GM04503 (cell line): ENCODE measurements at places on chromosomes 4 and X.

DNA sequence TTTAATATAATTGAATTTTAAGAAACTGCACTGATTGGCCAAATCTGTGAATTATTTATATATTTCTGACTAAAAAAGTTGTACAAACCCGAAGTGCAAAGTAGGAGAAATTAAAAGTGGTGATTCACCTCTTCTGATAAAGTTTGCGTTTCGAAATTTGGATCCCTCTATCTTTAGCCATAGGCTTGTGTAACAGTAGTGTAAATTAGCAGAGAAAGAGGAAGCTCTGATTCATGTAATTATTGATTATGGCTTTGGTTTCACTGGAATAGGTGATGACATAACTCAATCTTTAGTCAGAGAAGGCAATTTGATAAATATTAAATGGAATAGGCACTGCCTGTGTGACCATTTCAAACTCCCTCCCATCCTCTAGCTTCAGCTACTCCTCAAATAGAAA is 717.8 kb upstream of the PCDH7 start:
- no peak for DNase-seq

DNA sequence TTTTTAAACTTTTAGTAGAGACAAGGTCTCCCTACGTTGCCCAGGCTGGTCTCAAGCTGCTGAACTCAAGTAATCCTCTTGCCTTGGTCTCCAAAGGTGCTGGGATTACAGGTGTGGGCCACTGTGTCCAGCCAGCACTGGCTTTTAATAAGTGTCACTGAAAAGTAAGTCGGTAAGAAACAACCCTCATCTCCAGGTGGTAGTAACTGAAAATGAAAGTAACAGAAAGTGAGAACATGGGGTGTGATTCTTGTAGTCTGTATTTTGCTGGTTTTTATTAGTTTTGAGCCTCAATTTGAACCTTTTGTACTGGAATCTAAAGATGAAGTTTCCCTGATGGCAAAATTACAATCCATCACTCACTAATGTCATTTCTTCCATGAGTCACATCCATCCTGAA is 238.1 kb upstream of the AGA start:
- no peak for DNase-seq

- peak; percentile 28 for DNase-seq
These were observed 28.9 kb downstream of the CYTL1 start for GRCh38 chr4:4990329-4990728.

- no peak for DNase-seq
These were observed 148.6 kb downstream of the SLC4A4 start for GRCh38 chr4:71487344-71487920.

- DNase-seq = no peak
These were observed 195.1 kb upstream of the EDNRA start for GRCh38 chr4:147285751-147286150.

DNA sequence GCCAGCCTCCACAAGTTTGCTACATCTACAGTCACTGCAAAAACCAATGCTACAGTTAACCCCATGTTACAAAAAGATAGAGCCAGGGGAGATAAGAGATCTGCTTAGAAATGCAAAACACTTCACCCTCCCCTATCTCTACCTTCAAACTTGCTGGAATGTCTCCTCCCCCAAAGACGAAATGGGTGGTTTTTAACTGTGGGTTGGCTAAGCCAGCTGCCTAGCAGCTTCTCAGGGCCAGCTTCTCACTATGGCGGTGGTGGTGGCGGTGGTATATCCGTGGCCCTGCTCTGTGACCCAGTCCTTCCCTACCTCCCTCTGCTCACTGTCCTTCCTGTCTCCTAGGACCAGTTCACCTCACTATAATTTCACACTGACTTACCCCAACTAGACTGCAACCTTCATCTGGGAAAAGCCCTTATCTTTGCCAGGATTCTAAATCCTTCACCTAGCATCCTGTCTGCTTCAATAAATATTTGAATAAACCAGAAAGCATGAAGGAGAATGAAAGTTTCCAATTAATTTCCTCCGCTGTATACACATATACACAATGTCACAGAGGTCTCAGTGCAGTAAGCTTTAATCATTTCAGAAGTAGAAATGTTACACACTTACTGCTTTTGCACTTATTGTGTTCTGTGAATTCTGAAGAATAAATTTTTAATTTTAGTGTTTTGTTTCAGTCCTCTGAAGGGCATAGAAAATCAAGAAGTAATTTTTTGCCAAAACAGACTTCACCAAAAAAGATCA is 46.3 kb downstream of the SH3KBP1 start:
- DNase-seq = no peak

DNA sequence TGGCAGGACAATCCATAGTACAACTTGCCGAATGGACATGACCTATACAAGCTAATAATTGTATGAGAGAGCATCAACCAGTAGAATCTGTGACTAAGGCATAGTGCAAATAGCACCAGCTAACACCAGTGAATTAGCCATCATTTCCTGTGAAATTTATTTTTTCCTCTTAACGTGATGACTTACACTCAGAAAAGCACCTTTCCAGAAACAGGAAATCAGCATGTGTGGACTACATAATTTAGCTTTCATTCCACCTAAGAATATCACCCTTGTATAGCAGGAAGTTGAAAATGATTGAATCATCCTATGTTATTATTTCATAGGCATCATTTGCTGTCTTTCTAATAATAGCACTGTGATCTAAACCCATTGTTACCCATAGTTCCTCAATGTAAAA is 1393.4 kb upstream of the PCDH7 start:
- DNase-seq = no peak

GRCh38 chr4:32689518-32689917 is 1969.3 kb downstream of the PCDH7 start:
- DNase-seq = no peak

DNA sequence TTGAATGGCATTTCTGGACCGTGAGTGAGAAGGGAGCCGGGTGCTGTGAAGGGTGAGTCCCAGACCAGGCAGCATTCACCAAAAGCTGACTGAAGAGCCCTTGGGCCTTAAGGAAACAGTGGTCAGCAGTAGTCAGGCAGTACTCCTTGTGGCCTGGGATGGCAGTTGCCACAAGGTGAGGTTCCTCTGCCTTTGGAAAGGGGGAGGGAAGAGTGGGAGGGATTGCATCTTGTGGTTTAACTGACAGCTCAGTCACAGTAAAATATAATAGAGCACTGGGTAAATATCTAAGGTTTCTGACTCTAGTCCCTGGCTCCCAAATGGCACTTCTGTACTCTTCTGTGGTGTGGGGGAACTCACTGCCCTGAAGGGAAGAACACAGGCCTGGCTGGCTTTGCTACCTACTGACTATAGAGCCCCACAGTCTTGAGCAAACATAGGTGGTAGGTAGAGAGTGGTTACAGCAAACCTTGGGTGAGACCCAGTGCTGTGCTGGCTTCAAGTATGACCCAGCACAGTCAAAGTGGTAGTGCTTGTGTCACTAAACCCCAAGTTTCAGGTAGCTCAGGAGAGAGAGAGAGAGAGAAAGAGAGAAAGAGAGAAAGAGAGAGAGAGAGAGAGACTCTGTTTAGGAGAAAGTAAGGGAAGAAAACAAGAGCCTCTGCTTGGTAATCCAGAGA is 154.2 kb downstream of the TEX11 start:
- no peak for DNase-seq

DNA sequence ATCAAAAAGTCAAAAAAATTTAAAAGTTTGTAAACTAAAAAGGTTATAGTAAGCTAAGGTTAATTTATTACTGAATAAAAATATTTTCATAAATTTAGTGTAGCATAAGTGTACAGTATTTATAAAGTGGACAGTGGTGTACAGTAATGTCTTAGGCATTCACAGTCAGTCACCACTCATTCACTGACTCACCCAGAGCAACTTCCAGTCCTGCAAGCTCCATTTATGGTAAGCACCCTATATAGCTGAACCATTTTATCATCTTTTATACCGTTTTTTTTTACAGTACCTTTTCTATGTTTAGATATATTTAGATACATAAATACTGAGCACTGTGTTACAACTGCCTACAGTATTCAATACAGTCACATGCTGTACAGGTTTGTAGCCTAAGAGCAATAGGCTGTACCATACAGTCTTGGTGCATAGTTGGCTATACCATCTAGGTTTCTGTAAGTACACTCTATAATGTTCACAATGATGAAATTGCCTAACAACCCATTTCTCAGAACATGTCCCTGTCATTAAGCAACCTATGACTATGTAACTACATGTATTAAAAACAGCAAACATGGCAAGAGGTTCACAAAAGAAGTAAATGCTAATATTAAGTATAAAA is 18.6 kb downstream of the ACSL4 start:
- no peak for DNase-seq

DNA sequence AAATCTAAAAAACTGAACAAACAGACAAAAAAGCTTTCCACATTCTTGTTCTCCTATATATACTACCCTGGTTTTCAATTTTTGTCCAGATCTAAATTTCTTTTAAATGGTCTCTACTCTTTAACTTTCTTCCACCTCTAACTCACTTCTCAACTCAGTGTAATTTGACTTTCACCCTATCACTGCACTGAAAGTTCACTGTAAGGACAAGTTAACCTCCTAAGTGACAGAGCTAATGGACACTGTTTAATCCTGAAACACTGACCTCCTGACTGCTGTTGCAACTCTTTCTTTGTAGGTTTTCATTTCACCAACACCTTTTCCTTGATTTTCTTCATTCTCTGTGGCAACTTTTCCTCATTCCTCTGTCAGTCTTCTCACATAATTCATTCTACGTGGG is 50.0 kb downstream of the ATOH1 start:
- no peak for DNase-seq

GRCh38 chr4:106602711-106603110 is 234.1 kb upstream of the GIMD1 start:
- DNase-seq = no peak

DNA sequence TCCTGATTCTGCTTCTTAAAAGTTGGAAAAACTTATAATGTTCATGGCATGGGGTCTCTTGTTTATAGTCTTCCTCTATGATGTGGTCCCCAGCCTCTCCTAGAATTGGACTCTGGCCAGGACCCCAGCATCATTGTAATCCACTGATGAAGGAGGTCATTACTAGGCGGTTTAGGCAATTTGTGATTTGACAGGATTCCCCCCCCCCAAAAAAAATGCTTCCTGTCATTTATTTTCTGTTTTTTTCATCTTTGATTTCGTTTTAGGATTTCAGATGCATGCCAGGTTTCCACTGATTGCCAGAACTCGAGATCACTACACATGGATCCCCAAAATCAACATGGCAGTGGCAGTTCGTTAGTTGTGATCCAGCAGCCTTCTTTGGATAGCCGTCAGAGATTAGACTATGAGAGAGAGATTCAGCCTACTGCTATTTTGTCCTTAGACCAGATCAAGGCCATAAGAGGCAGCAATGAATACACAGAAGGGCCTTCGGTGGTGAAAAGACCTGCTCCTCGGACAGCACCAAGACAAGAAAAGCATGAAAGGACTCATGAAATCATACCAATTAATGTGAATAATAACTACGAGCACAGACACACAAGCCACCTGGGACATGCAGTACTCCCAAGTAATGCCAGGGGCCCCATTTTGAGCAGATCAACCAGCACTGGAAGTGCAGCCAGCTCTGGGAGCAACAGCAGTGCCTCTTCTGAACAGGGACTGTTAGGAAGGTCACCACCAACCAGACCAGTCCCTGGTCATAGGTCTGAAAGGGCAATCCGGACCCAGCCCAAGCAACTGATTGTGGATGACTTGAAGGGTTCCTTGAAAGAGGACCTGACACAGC is 4.9 kb downstream of the SPRY1 start:
- DNase-seq = no peak

DNA sequence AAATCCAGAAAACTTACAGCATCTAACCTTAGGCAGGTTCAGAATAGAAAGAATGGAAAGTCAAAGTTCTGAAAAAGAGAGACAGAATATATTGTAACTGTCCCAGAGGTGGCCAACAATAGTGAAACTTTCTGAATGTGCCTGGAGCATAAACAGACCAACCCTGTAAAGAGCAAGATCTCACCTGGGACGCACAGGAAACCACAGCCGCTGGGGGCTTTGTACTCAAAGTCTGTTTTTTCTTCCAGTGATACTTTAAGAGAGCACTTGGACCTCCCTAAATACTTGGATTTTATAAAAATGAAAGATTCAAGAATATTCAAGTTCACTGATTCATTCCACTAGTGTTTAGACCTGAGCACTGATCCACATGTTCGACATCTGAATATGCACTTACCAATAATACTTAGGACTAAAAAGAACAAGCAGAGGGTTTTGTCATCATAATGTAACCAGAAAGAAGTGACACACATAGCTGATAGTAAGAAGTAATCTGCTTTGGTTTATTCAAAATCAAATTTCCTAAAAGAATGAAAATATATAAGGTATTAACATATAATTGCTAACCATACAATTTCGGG is 35.3 kb downstream of the ARAP2 start:
- no peak for DNase-seq

- no peak for DNase-seq
These were observed at the start of gene SH3D19 for GRCh38 chr4:151325111-151325948. TSS of gene SH3D19 (minus strand) at chr4:151325605. CDS start at chr4:151325352, 253 bp downstream.

DNA sequence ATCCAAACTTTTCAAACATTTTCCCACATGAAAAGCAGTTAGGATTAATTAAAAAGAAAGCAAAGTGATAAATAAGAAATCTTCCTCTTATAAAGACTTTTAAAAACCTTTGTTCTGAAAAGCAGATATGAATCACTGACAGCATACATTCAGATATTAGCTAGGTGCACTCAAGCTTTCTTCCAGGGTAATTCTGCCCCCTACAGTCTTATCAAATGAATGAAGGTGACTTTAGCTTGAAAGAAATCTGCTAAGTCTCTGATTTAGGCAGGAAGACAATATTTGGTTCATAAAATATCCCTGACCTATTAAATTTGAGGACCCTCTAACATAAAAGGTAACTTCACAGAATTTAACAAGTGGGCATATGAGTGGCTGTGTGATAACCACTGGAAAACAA is 209.1 kb upstream of the FAM47A start:
- no peak for DNase-seq

GRCh38 chr4:3121596-3121995 is 47.1 kb downstream of the HTT start:
- DNase-seq = no peak

GRCh38 chrX:148670277-148670676 is 169.9 kb downstream of the AFF2 start:
- no peak for DNase-seq

DNA sequence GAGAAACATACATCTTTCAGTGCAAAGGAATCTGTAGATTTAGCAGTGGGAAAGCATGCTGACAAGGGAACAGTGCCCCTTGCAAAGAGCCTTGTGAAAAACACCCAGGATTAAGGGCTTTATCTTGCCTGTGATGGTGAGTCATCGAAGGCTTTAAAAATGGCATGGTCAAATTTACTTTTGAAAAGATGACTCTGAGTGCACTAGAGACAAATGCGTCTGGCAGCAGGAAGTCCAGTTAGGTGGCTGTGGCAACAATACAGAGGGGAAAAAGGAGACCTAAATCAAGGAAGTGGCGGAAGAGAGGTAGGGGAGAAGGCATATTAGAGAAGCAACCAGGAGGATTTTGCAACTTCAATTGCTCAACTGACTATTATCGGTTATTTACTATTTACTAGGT is 472.6 kb upstream of the CPEB2 start:
- no peak for DNase-seq

- peak; percentile 31 for DNase-seq
These were observed 239.5 kb upstream of the HAND2 start for GRCh38 chr4:173769568-173769967.

- no peak for DNase-seq
These were observed 157.2 kb downstream of the ATP10D start for GRCh38 chr4:47642191-47642830.
